Renal cortex interstitium (tissue), 15 donors: ENCODE measurements at places on chromosomes 1 and 21. TPM values are rescaled to one million over a fixed set of nuclear protein-coding genes. Genes with fewer than 3 reads are reported as not detected.
A peak's percentile ranks its signal among the peaks of the same experiment; 100 is the strongest.

DNA sequence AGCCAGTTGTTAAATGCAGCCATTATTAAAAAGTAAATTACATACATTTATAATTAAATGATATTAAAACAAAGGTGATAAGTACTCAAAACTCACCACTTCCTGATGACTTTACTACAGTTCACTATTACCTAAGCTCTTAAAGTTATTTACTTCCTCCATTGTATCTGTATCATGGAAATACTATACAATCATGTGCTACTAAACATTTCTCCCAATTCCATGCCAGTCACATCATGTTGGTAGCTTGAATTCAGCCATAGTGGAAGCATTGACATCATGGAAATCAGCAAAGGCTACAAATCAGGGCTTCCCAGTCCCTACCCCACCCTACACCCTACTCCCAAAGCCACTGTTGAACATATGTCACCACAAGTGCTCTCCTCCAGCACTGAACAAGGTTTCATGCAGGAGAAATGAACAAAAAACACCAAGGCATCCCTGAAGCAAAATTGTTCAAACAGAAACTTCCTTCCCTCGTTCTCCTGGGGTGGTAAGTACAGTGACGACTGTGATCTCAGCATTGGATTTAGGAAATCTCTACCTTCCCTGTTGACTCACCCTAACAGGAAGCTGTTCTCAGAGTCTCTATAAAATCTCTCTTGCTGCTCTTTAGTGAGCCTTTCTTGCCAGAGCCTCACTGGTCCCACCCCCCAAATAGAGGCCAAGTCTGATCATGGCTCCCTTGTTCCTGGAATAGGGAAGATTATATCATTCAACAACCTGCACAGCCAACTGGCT is 12.7 kb downstream of the VSIG8 start:
- DNase-seq: no peak

- DNase-seq: no peak
Measured at GRCh38 chr1:36771240-36771639, 263.1 kb downstream of the GRIK3 start.

GRCh38 chr1:57599236-57599994 is 175.6 kb upstream of the DAB1 start:
- DNase-seq: peak; percentile 76

- DNase-seq: no peak
Measured at GRCh38 chr1:87204441-87204840, 124.2 kb upstream of the LMO4 start.

DNA sequence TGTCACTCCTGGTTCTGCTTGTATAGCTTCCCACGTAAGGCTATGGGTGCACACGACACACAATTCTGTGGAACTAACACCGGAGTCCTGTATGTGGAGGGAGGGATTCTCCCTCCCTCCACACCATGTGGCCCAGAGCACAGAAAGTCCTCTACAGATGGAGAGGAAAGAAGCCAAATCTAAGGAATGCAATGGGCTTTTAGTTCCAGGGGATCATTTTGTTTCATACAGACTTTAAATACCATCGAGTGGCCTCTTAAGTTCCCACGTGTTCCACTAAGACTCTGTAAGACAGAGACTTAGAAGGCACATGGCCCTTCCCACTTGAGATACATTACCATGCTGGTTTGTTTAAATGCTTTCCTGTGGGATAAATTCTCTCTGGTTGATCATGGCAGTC is 156.0 kb downstream of the TGFB2 start:
- no peak for DNase-seq

- no peak for DNase-seq
Measured at GRCh38 chr1:24528744-24529143, 26.1 kb downstream of the RCAN3 start.

DNA sequence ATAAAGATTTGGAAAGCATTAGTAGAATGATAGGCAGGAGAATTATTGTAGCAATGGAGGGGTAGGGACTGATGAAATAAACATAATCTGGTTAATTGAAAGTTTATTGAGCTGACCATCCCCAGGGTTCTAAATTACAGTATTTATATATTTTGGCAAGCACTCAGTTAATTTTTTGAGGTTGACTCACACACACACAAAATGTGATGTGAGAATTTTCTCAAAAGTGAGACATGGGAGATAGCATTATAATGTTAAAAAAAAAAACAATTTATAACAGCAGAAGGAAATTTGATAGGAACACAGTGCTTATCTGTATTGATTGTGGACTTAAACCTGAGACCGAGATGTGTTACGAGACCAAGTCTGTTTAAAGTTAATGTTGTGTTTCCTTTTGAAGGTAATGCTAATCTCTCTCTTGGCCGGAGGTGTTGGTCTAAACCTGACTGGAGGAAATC is 24.6 kb downstream of the TRIM45 start:
- DNase-seq: no peak

- no peak for DNase-seq
Measured at GRCh38 chr1:219430419-219430818, 182.5 kb downstream of the ZC3H11B start.

GRCh38 chr1:152104854-152105253 is 10.4 kb downstream of the TCHH start:
- DNase-seq: no peak

- no peak for DNase-seq
Measured at GRCh38 chr1:173590557-173590956, 12.3 kb downstream of the SLC9C2 start.

DNA sequence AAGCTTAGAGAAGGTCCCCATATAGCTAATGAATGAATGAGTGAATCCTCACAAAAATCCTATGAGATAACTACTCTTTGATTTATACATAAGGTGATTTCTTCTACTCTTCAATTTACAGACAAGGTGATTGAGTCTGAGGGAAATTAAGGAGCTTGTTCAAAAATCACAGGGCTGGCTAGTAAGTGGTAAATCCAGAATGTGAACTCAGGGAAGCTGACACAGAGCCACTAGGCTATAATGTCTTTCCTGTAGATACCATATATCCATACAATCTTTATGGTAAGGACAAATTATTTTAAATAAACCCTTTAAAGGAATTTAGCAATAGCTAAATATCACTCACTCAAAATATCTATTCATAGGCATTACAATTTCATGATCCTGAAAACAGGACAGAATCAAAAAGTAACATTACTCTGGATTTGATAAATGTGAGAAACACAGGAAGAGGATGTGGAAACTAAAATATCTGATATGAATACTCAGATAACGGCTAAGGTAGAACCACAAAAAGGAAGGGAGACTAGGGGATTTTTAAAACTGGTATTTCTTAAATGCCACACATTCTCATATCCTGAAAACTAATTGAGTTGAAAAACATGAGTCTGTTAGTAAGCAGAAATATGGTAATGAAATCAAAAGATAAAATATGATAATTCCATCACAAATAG is 108.2 kb downstream of the NBPF12 start:
- DNase-seq: no peak

GRCh38 chr1:225474986-225475820 is 47.4 kb upstream of the LBR start:
- DNase-seq: peak; percentile 62

DNA sequence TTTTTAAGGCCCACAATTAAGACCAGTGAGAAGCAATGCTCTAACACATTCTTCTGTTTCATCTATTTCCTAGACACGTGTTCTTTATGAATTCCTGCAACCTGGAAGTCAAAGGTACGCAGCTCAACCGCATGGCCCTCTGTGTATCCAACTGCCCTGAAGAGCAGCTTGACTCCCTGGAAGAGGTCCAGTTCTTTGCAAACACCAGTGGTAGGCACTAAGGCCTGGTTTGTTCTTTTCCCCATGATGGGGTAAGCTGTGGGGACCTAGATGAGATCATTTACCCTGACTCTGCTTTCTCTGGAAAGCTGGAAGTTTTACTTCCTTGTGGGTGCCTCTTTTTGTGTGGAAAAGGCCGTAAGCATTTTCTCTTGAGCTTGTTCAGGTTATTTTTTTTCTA is 7.3 kb downstream of the SLC44A3 start:
- DNase-seq: no peak

DNA sequence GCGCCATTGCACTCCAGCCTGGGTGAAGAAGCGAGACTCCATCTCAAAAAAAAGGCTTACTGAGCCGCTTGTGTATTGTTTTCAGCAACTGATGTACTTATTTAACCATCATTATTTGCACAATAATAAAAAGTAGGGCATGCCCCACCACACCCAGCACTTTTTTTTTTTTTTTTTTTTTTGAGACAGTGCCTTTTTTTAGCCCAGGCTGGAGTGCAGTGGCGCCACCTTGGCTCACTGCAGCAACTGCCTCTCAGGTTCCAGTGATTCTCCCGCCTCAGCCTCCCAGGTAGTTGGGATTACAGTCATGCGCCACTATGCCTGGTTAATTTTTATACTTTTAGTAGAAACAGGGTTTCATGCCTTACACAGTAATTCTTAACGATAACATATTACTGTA is 12.2 kb upstream of the TRNAU1AP start:
- DNase-seq: no peak

FAM72A gene
- 5.0 TPM for polyA plus RNA-seq

S100A12 gene
- 2.6 TPM for polyA plus RNA-seq

PTPN7 gene
- 1.7 TPM for polyA plus RNA-seq

FAAP20 gene
- 54.2 TPM for polyA plus RNA-seq

TCHH gene
- 0.04 TPM for polyA plus RNA-seq

NPR1 gene
- 61.2 TPM for polyA plus RNA-seq

RAVER2 gene
- 25.5 TPM for polyA plus RNA-seq

ACP6 gene
- 23.3 TPM for polyA plus RNA-seq
